ENCODE measurements at places on chromosomes 4 and X.

DNA sequence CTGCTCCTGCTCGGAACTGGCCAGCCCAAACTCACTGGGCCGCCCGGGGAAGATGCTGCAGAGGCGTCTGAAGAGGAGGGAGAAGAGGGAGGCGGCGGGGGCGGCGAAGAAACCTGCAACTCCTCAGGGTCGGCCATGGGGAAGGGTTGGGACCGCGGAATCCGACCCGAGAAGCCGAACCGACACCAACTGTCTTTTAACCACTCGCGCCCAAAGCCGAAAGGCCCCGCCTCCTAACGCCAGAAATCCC lies at the start of gene C4orf46:
Gene C4orf46, minus strand, starts transcription at position 223 of the 250 bp plus-strand sequence. Its CDS starts 86 bp downstream, at position 137.
- no peak for DNase-seq

- DNase-seq: no peak
Observed at GRCh38 chr4:37836838-37837440, 10.5 kb downstream of the PGM2 start.

DNA sequence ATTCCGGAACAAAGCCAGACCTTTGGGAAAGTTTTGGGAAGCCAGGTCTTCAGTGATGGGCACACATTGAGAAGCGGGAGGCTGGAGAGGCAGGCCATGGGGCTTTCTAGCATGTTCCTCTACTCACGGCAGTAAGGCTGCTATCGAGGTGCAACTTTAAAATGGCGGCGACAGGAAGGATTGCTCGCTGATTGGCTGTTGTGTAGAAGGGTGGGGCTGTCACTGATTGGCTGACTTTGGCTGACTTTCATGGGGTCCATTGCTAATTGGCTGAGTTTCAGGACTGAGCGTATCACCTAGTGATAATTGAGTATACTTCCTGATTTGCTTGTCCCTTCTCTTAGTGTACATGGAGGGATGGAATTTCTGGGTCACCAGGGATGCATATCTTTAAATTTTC lies 19.7 kb upstream of the GLOD5 start:
- no peak for DNase-seq

DNA sequence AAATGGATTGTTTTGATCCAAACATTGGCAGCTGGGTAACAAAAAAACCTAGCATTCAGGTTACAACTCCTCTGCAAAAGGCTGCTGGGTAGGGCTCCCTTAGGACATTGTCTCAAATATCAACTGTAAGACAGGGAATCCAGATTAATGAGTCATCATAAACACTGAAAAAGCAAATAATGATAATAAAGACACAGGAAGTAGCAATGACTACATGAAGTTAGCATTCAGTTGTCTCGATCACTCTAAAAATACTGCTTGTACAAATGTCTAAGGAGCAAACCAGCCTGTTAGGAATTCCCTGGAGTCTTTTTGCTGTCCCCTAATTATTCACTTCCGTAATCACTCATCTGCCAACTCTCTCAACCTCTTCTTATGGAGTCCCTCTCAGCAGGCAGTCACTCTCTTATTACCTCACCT lies 259.2 kb downstream of the GPC3 start:
- DNase-seq: no peak

DNA sequence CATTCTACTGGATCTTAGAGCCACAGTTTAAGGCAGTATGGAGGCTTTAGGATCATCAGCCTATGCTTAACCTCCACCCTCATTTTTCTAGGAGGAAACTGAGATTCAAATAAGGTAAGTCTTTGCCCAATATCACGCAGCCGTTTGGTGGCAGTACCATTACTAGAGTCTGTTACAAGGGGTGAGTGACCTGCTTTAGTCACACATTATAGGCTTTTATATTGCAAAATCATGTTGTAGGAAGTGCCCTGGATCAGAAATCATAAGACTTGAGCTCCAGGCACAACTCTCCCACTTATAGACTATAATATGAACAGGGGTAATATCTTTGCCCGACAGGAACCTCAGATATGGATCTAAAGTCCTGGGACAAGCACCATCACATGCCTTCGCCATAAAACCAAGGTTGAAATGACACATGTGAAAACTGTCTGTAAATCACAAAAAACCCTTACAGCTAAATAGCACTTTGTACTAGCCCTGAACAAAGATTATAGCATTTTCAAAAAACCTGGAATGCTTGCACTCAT lies 19.2 kb downstream of the HPSE start:
- no peak for DNase-seq

- DNase-seq: no peak
Observed at GRCh38 chr4:22842360-22843018, 149.8 kb downstream of the GBA3 start.

GRCh38 chr4:107404591-107405300 lies 315.3 kb downstream of the PAPSS1 start:
- no peak for DNase-seq

DNA sequence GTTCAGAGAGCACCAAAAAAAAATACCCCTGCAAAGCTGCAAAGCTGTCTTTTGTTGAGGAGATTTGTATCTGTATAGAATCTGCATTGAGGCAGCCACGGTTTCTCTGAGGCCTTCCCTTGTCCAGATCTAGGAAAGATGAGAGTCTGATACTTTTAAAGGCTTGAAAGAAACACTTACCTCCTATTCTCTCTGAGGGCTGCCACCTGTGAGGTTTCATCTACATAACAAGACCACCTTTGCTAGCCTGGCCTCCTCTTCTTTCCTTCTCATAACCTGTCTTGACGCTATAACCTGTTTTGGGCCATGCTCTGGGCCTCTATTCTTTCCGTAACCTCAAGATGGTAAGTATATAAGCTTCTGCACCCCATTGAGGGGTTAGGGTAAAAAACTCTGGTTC lies 779.6 kb upstream of the HTR2C start:
- DNase-seq: no peak

DNA sequence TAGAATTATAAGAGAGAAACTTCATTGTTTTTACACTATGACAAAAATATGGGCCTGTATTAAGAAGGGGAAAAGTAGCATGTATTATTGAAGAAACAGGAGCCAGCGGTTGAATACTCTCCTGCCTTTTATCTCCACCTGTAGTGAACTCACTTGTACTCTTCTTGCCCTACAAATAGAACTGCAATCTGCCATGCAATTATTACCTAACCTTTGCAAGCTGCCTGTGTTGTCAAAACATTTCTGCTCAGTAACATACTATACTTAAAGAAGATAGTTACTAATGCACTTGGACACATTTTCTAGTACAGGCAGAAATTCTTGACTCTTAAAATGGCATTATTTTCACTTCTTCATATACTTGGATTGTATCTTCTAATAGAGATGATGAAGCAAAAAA lies 818.4 kb upstream of the GRID2 start:
- no peak for DNase-seq

GRCh38 chrX:39174772-39175417 lies 373.6 kb downstream of the MID1IP1 start:
- no peak for DNase-seq
